Stimulated activated CD4-positive, alpha-beta T cell treated with anti-CD3 and anti-CD28 coated beads, Interleukin-1b, Interleukin-23, amount 100 ng/mL, for 1 hour (primary cell): ENCODE measurements at places on chromosomes 1 and 21.

- DNase-seq: no peak
Measured at GRCh38 chr1:107389410-107390396, 248.9 kb downstream of the NTNG1 start.

GRCh38 chr1:64515427-64515826, 45.5 kb downstream of the CACHD1 start:
- no peak for DNase-seq

DNA sequence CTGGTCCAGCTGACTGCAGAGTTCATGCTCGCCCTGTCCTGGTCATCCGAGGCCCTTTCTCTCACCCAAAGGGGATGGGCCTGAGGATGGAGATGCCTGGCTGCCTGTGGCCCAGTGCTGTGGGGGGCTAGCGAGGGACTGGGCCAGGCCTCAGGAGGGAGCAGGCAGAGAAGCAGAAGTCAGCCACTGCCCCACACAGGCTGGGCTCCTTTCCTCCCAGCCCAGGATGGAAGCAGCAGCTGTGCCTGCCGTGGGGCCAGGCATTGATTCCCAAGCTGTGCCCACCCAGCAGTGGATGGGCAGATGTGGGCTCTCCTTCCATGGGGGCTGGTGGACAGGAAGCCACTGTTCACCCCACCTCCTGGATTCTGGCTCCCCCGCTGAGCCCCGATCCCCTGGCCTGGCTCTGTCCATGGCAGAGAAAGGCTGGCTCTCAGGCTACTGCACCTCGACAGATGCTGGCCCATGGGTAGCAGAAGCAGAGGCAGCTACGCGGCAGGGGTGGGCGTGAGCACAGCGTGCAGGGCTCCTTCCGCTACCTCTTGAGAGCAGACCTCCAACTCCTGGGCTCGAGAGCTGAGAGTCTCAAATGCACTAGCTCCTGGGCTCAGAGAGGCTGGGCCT, 24.6 kb downstream of the RUNX3 start:
- no peak for DNase-seq

GRCh38 chr21:17854745-17855144, 35.6 kb upstream of the C21orf91 start:
- no peak for DNase-seq

- DNase-seq: no peak
Measured at GRCh38 chr1:33712186-33712585, 151.7 kb upstream of the HMGB4 start.

GRCh38 chr1:226647719-226648118, 91.4 kb downstream of the ITPKB start:
- no peak for DNase-seq

- no peak for DNase-seq
Measured at GRCh38 chr1:79262745-79263258, 256.3 kb upstream of the ADGRL4 start.

DNA sequence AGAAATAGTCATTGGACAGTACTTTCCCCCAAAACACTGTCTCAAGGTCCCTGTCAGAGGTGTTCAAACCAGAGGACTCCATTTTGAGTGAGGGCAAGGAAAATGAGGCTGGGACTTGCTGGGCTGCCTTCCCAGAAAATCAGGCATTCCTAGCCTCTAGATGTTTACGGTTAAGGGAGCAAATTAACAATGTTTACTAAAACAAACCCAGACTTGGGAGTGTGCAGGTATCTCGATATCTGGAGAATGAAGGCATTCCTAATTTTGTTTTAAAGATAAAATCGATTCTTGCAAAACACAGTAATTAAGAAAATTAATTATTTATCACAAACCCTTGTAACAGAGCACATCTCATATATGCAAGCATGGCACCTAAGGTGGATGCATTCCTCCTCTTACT, 48.9 kb upstream of the CITED4 start:
- no peak for DNase-seq

DNA sequence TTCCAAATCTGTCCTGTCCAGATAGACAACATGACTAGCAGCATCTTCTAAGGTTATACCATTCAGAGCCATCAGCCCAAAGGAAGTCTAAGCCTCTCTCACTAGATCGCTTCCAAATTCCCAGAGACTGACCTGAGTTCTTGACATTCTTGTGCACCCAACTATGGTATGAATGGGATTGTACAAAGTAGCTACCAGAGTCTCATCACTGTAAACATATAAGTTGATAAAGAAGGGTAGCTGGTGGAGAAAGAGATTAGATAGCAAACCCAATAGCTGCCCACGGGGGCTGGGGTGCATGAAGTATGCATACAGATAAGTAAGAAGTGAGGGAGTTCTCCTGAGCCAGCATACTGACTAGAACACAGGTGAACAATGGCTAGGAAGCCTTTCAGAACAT, 180.0 kb downstream of the PLPP3 start:
- no peak for DNase-seq

DNA sequence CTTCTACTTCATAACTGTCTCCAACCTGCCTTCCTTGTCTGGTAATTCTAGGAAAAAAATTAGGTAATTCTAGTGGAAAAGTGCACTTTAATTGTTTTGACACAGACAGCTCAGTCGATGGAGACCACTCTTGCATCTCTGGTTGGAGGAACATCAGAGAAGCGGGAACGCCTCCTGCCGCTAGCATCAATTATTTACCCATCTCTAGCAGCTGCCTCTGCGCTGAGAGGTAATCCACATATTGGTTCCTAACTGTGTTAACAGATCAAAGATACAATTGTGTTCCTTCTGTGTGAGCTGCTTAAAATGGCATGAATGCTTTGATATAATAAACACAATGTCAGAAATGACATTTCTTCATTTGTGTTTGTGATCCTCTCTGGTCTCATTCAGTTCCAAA, 33.3 kb downstream of the C2CD2 start:
- no peak for DNase-seq

DNA sequence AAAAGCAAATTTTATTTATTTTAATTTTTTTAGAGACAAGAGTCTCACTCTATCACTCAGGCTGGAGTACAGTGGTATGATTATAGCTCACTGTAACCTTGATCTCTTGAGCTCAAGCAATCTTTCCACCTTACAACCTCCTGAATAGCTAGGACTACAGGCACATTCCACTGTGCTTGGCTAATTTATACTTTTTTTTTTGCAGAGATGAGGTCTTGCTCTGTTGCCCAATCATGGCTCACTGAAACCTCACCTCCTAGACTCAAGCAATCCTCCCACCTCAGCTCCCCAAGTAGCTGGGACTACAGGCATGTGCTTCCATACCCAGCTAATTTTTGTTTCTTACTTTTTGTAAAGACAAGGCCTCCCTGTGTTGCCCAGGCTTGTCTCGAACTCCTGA, 49.5 kb downstream of the DR1 start:
- no peak for DNase-seq
